ENCODE measurements at places on chromosomes 6 and 20.

DNA sequence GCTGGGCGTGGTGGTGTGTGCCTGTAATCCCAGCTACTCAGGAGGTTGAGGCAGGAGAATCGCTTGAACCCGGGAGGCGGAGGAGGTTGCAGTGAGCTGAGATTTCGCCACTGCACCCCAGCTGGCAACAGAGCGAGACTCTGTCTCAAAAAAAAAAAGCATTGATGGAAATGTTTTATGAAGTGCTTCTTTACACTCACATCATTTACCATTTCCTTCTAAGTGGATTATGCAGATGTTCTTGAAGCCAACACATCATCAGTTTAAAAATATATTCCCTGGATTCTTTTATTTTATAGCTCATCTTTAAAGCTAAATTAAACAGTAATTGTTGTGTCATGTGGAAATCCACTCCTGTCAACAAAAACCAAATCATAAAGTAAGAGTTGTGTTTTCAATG, 35.9 kb upstream of the HDDC2 start:
- DNase-seq = no peak

GRCh38 chr6:3529232-3529631, 72.4 kb upstream of the SLC22A23 start:
- DNase-seq = no peak

DNA sequence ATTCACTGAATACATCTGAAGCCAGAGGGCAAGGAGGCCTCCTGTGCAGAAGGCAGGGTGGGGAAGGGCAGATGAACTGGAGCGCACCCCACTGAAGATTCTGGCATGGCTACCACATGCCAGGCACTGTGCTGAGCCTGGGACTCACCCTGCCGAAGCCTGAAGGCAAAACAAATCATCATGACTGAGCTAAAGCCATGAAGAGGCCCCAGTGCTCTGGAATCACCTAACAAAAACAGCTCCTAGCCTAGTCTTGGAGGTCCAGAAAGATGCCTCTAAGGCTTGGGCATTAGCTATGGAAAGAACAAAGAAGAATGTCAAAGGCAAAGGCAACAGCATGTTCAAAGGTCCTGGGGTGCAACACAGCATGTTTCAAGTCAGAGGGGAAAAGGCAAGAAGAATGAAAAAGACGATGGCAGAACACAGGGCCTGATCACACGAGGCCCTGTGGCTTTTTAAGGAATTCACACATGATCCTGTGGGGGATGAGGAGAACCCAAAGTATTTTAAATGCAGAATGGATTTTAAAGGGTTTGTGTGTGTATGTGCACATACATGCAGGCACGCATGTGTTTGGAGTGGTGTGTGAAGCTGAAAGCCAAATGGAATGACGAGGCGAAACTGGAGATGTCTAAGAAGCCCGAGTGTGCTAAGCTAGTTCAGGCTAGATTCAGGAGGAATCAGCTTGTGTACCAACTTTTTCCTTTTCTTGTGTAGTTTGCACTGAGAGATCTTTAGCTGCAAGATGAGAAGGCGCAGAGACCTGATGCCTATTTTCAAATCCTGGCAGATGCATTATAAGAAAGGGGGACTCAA, 261.4 kb downstream of the ZNF217 start:
- no peak for DNase-seq

DNA sequence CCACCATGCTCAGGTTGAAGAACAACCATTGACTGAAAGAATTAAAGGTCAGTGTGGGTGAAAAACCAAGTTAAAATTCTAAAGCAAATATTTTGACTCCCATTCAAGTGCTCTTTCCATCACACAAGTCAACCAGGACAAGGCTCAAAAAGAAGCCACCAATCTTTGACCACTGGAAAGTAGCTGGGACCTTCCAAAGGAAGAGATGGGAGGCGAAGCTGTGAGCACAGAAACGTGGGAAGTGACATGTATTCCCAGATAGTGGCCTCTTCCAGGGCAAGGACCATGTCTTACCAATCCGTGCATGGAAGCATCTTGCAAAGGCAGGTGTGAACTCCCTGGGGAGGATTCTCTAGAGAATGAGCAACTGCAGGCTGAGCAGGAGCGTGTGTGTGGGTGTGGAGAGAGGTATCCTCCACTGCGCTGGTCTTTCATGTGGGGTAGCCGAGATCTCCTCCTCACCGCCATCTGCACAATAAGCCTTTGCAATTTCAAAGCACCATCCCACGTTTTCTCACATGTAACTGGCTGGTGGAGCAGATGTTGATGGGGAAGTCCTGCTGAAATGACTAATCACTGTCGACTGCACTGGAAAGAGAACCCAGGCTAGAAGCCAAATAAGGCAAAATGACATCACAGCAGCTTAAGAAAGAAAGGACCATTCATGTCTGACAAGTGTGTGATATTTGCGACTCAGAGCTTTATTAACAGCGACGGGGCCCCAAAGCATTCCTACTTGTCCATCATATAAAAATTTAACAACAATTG, 189.4 kb upstream of the RREB1 start:
- DNase-seq = peak; percentile 79

DNA sequence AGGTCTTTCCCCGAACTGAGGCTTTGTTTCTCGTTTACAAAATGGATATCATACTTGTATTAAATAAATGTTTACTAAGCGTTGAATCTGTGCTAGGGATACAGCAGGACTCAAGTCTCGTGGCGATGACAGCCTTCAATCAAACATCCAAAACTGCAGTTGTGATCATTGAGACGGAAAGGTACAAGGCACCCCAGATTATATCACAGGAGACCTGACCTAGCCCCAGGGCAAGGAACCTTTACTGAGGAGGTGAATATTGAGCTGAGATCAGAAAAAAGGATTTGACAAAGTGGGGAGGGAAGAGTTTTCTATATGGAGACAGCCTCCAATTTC, 476 bp downstream of the AAR2 start:
- DNase-seq = no peak

GRCh38 chr20:49147296-49147695, 40.8 kb downstream of the STAU1 start:
- no peak for DNase-seq

DNA sequence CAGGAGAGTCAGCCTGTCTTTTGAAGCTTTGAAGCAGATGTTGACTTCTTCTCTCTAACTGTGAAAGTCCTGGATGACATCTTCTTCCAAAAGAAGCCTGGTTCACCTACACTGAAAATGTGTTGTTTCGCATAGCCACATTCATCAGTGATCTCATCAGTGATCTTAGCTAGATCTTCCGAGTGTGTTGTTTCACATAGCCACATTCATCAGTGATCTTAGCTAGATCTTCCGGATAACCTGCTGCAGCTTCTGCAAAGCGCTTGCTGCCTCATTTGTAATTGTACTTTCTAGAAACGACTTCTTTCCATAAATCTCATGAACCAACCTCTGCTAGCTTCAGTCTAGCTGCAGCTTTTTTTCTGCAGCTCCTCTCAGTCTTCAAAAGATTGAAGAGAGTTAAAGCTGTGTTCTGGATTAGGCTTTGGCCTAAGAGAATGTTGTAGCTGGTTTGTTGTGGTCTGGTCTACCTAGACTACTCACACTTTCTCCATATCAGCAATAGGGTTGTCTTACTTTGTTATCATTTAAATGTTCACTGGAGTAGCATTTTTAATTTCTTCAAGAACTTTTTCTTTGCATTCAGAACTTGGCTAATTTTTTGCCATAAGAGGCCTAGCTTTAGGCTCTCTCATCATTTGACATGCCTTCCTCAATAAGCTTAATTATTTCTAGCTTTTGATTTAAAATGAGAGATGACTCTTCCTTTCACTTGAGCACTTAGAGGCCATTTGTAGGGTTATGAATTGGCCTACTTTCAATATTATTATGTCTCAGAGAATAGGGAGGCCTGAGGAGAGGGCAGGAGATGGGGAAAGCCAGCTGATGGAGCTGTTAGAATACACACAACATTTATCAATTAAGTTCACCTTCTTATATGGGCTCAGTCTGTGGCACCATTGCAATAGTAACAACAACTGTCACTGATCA, 48.7 kb upstream of the EXOC2 start:
- DNase-seq = no peak

GRCh38 chr6:164010441-164011103, 596.1 kb downstream of the QKI start:
- peak; percentile 6 for DNase-seq

DNA sequence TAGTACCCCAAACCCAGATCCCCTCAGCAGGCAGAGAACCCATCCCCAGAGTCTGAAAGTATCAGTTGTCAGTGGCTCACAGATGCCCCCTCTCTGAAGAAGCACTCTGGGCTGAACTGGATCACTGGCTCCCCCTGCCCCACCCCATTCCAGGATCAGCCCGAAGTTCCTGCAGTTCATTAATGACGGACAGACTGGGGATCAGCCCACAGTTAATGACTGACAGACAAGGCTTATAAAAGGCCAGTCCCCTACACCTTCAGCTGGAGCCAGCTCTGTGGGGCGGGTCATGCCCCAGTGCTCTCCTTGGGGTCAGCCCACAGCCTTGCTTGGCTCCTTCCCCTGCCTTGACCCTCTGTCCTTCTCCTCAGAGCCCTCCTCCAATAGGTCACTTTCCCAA, 21.7 kb downstream of the KIAA1755 start:
- DNase-seq = no peak

- no peak for DNase-seq
Observed at GRCh38 chr6:24513602-24514001, 18.8 kb downstream of the ALDH5A1 start.

- no peak for DNase-seq
Observed at GRCh38 chr20:13930281-13930680, 60.1 kb downstream of the SEL1L2 start.

DNA sequence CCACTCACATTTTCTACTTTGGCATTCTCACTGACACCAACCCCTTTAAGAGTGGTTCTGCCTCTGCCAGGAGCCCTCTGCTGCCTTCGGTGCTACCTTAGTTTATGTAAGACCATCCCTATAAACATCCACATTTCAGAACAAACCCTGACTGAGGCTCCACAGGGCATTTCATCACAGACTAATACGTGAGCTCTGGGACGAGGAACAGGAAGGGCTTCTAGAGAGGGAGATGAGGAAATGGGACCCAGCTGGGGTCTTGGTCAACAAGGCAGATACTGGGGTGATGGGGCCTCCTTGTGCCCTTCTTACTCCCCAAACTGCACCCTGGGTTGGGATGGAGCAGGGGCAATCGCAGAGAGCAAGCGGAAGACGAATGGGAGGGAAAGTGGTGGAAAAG, 86.5 kb upstream of the FYN start:
- no peak for DNase-seq

- DNase-seq = no peak
Observed at GRCh38 chr20:25437153-25437581, 29.7 kb downstream of the GINS1 start.

DNA sequence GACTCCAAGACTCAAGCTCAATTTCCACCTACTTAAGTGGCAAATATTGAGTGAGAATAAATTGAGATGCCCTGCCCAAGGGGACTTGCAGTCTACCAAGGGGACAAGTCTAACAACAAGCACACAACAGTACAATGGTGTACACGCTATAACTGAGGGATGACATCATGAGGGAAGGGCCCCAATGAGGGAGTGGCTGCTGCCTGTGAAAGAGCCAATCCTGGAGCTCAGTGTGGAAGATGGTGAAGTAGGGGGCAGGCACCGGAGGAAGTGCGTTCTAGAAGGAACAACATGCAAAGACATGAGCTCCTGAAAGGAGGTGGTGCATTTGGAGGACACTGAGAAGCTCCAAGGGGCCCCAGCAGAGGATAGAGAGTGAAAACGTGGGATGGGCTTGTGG, 46.9 kb upstream of the ARMH2 start:
- no peak for DNase-seq

GRCh38 chr20:24703284-24703610, 233.8 kb downstream of the SYNDIG1 start:
- no peak for DNase-seq
